Aorta (tissue), 5 donors: ENCODE measurements at places on chromosomes 7 and 10. TPM values are rescaled to one million over a fixed set of nuclear protein-coding genes. Genes with fewer than 3 reads are reported as not detected.

TACR2 gene
- total RNA-seq, result not detected

NUPR2 gene
- 1.1 TPM for total RNA-seq

NEBL gene
- total RNA-seq, result 4.3 TPM

WIPF3 gene
- 2.4 TPM for total RNA-seq

IL2RA gene
- total RNA-seq, result 2.4 TPM

DNA sequence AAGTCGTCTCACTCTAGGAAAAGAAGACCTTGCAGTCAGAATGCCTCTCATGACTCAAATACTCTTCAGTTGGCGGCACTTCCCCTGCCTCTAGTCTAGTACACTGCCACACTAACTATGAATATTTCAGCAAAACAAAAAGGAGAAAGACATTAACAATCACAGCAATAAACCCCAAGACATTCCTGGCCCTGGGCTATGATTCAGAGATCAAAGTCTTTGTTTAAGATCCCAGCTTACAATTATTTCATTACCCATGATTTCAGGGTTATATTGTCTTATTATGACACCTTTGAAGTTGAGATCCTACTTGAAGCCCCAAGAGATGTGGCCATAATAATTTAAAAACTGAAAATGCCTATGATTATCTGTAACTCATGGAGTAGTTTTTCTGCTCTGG is 597.5 kb downstream of the REEP3 start:
- no peak for DNase-seq

GRCh38 chr10:34715511-34716187 is 99.4 kb downstream of the PARD3 start:
- no peak for DNase-seq

DNA sequence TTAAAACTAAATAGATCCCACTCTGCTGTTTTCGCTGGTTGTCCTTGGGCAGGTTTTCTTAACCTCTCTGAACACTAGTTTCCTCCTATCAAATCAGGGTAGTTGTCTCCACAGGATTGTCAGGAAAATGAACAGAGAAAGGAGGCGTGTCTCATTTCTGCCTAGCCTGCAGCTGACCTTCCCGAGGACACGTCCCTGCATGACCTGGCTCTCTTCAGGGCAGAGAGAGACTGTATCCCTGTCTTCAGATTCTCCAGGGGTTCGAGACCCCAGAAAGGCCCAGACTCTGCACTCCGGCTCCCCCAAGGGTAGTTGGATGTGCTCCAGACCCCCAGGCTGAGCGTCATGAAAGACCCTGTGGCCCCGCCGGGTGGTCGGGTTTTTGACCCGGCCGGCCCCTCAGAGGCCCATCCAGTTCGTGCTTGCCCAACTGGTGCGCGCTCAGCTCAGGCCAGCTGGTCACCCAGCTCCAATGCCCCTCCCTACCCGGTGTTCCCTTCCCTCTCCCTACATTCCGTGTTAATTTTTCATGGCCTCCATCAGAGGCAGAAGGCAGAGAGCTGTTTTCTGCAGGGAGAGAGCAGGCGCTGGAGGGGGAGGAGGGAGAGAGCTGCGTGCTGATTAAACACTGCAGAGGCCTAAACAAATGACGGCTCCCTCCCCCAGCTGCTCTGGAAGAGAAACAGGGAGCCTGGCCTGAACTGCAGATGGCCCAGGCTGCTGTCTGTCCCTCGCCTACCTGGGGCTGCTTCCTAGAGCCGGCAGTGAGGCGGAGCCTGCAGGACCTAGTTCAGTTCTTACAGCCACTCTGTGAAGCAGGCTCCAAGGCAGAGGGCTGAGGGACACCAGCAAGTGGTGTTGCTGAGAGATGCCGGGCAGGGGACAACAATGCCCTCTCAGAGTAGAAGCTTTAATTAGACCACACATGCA is 86.2 kb upstream of the PPIF start:
- no peak for DNase-seq

DNA sequence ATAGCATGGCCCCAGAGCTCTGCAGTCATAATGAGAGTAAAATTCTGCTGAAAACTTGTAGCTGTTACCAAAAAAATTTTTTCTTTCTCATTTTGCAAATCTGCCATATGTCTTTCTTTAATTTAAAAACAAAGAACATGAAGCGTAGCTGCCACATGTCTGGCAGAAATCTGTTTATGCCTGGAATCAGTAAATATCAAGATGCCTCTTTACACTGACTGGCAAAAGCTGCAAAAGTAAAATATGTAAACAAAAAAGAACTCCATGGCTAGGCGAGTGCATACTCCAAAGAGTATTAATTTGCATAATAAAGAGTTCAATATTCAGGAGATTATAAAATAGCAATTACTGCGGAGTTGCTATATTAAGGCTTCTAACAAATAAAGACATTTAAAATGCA is 130.9 kb upstream of the SP8 start:
- DNase-seq, result no peak

- no peak for DNase-seq
Measured at GRCh38 chr7:24192691-24193090, 91.3 kb upstream of the NPY start.

GRCh38 chr10:22367471-22367870 is 22.2 kb downstream of the SPAG6 start:
- no peak for DNase-seq
